DMS79 treated with DMSO at 0.1 percent for 48 hours (cell line): ENCODE measurements at places on chromosomes 13 and 19.
A peak's percentile ranks its signal among the peaks of the same experiment; 100 is the strongest.

DNA sequence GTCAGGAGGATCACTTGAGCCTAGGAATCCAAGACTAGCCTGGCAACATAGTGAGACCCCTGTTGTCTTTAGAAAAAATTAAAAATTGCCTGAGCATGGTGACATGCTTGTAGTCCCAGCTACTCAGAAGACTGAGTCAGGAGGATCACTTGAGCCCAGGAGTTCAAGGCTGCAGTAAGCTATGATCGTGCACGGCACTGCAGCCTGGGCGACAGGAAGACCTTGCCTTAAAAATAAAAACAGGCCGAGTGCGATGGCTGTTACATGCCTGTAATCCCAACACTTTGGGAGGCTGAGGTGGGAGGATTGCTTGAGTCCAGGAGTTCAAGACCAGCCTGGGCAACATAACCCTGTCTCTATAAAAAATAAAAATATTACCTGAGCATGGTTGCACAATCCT lies 5.4 kb downstream of the HNRNPUL1 start:
- DNase-seq = no peak

- DNase-seq = peak; percentile 8
These were observed 16.5 kb upstream of the RNF17 start for GRCh38 chr13:24747248-24748060.

DNA sequence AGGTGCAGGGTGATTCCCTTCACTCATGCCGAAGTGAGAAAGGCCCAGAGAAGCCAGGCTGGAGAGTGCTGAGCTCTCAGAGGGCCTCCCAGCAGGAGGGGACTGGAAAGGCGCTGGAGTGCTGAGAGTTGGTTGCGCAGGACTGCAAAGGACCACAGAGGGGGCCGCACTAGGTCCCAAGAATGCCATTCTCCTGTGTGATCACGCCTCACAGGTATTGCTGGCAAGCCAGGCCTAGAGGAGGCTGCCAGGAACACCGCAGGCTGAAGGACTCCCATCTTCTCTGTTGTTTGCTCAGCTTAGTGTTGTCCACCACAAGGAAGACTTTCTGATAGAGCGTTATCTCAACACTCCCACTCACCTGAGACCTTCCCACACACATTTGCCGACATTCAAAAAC lies 165.0 kb downstream of the FGF14 start:
- no peak for DNase-seq

DNA sequence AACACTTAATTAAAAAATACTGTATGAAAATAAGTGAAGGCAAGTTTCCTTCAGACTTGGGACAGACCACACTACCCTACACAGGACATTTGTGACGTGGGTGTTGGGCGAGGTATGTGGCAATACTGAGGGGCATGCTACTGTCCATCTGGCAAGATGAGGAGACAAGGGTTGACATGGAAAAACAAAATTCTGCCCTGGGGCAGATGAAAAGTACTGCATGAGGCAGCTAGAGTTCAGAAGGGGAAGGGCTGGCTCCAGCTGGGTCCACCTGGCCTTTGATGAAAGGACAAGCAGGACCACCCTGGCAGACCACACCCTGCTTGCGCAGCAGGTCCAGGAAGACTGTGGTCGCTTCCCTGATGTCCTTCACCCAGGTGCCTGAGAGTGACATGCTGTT lies 43.2 kb downstream of the LATS2 start:
- no peak for DNase-seq

DNA sequence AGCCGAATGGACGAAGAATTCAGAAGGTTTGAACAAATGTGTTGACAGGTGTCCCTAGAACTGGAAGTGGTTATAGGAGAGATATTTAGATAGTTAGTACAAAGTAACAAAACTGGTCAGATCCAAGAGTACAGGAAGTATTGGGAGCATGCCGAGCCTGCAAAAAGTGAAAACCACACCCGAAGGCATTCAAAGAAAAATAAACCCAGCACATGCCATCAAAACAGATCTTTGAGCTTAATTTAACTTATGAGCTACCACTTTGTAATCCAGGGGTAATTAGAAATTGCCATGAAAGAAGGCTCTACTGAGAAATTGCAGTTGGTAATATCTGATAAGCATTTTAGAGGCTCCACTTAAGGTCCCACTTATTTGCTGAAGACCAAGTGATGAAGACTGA lies 214.2 kb downstream of the DNAJC15 start:
- no peak for DNase-seq

- no peak for DNase-seq
These were observed 27.7 kb downstream of the WASF3 start for GRCh38 chr13:26585136-26585535.

- DNase-seq = no peak
These were observed 888.3 kb downstream of the PCDH9 start for GRCh38 chr13:66341635-66342377.

DNA sequence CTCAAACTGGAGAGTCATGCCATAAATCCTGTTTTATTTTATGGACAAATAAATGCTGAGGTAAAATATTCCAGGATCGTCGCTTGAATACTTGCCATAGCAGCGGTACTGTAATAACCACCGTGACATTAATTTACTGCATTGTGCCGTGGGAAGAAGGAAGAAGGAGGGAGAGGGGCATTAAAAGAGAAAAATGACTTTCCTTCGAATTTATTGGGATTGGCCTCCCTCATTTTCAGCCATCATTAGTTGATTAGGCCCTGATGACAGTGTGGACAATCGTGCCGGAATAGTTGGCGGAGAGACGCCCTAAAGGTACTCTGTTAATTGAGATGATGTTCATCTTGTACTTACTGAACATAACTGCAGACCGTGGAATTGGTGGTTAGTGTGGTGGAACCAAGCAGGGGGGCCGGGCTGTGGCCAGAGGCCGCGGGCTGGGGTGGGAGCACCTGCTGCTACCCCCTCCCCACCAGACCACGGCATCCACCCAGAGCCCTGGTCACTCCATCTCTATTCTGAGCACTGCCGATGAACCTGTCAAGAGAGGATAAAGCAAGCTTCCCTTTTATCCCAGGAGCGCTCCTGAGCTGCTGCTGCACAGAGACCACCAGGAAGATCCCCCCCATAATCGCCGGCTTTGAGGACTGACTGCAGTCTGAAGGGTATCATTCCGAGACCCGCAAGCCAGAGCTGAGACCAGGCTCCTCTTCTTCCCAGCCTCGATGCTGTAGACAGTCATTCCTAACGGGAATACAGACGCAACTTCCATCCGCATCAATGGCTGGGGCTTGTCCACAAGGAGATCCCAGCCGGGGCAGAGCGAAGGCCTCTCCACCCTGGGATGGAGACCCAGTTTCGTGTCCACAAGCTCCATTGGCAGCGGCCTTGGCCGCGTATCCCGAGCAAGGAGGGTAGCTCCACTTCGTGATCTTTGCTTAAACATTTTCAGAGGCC lies 168.3 kb upstream of the TSHZ3 start:
- no peak for DNase-seq

DNA sequence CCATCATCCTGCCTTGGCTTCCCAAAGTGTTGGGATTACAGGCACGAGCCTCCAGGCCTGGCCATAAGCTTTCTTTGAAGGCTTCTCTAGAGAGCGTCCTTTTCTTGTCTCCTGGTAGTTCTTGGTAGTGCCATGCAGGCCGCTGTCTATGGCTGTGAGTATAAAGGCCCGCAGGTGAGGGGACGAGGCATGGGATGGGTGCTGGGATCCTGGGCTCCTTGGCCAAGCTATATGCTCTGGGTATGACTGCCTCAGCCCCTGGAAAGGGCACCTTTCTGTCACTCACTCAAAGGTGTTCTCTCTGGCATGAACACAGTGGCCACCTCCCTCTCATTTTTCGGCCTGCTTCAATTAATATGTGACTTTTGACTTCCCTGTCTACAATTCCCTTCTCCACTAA lies 6.3 kb upstream of the ABCC4 start:
- no peak for DNase-seq

- no peak for DNase-seq
These were observed 113.1 kb downstream of the PCDH9 start for GRCh38 chr13:67117010-67117550.

DNA sequence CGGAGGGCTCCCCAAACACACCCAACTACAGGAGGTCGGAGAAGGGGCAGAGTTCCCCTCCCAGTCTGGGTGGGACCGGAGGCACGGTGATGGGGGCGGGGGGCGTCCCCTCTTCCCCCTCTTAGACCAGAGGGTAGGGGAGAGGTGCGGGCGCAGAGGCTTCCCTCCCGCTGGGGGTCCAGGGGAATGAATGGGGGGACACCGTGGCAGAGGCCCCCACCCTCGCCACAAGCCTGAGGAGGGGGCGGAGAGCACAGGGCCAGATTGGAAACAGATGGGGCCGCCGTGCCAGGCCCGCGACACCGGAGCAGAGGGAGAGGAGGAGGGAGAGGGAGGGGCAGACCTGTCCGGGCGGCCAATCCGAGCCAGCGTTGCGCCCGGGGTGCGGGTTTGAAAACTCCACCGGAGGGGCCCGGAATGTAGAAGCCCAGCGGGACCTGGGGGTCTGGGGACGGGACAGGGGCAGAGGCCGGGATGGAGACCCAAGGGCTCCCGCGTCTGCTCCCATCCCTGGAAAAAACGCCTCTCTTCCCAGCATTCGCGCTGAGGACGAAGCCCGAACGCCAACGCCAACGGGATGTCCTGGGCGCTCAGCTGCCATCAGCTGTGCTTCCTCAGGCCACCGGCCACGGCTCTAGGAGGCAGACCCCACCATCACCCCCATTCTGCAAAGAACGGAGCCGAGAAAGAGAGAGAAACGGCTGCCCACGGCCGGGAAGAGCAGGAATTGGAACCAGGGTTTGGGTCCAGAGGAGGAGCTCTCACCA lies 46.8 kb downstream of the PTPRS start:
- no peak for DNase-seq

- no peak for DNase-seq
These were observed at the start of gene KLC3 for GRCh38 chr19:45340232-45340898. KLC3 (plus strand) TSS chr19:45340750; CDS start chr19:45345542, 4,792 bp downstream.

DNA sequence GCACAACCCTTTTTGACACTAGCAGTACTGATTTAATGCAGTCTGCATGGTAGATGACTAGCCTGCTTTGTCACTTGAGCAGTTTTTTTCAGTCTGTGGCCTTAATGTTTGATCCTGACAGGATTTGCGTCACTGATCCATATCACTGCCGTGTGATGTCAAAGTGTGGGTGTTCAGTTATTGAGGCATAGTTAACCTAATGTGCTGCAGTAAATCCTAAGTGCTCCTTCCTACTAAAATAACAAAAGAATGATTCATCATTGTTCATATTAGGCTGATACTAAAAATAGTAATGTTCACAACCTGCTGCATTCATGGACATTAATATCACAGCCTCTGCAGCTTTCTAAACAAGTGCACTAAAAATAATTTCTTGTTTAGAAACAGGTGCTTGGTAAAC lies 121.9 kb upstream of the MLNR start:
- DNase-seq = no peak

GRCh38 chr13:61156753-61157152 lies 258.9 kb downstream of the PCDH20 start:
- no peak for DNase-seq

- no peak for DNase-seq
These were observed 1315.8 kb downstream of the EFNB2 start for GRCh38 chr13:105219651-105220050.

GRCh38 chr19:23823952-23824389 lies 65.3 kb upstream of the ZNF681 start:
- no peak for DNase-seq
